ENCODE measurements at places on chromosomes 11 and 22.
A peak's percentile ranks its signal among the peaks of the same experiment; 100 is the strongest.

- DNase-seq, result no peak
These were observed 8.3 kb downstream of the CD81 start for GRCh38 chr11:2385156-2386151.

DNA sequence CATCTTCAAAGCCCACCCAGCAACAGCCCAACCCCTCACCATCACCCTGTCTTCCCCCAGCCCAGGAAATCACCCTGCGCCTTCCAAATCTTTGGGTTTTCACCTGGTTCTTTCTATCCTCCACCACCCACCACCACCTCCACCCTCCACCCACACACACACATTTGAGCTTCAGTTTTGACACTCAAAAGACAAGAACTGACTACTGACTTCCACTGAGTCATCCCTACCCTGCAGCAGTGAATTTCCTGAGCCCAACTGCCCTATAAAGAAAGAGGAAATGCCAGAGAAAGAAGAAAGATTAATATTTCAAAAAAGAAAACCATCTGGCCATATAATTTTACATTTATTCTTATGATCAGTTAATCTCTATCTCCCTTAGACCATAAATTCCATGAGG, 137.5 kb downstream of the CHST1 start:
- DNase-seq, result peak; percentile 5

GRCh38 chr22:22123960-22124278, 120.7 kb upstream of the VPREB1 start:
- DNase-seq, result no peak

DNA sequence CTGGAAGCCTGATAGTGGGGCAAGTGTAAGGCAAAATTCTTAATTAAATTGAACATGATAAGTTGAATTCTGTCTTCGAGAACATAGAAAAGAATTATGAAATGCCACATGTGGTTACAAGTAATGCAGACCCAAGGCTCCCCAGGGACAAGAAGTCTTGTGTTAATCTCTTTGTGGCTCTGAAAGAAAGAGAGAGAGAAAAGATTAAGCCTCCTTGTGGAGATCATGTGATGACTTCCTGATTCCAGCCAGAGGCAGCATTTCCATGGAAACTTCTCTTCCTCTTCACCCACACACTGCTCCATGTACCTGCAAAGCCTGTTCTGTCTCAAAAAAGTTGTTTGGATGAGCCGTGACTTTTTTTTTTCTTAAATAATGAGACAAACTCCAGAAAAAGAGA, 1.9 kb upstream of the TYR start:
- no peak for DNase-seq

DNA sequence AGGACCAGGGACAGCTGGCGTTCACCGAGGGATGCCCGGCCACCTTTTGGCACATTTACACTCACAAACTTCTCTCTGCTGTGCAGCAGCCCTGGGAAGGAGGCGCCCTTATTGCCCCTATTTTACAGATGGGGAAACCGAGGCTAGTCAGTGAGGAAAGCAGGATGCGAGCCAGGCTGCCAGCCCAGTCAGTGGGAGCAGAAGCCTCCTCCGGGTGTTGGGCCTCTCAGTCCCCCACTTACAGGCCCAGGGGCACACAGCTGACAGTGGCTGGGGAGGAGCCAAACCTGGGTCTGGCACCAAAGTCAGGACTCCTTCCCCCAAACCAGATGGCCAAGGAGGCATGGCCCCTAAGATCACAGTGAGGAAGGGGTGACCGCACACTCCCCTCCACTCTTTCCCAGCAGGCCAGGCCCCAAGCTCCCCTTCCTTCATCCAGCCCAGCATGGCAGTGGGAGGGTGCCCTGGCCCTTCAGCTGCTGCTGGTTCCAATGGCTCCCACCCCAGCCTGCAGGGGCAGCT, 121.4 kb upstream of the ANO1 start:
- DNase-seq, result no peak

DNA sequence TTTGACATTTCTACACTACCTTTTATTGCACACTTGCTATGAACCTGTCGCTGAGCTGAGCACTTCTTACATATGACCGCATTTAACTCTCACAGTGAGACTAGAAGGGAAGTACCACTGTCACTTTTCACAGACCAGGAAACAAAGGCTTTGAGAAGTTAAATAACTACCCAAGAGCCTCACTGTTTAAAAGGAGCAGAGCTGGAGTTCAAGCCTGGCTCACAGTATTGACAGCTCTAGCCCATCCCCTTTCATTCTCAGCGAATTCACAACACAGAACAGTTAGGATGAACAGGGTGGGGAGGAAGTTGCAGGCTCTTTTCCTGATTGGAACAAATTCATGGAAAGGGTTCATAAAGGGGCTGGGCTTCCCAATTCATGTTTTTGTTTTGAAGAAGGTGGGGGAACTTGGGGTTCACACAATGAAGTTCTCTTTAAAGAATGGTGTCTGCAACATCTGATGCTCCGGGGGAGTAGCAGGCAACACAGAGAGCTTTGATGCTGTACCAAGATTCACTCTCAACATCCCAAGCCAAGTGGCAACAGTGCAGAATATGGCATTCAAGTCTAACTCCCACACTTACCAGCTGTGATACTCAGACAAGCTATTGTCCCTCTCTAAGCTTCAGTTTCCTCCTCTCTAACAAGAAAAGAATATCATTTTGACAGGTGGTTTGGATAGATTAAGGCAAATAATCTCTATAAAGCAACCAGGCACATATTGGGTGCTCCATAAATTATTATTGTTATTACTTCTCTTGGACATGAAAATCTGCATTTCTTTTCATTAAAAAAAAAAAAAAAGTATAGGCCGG, 17.2 kb downstream of the SCGB1A1 start:
- no peak for DNase-seq

DNA sequence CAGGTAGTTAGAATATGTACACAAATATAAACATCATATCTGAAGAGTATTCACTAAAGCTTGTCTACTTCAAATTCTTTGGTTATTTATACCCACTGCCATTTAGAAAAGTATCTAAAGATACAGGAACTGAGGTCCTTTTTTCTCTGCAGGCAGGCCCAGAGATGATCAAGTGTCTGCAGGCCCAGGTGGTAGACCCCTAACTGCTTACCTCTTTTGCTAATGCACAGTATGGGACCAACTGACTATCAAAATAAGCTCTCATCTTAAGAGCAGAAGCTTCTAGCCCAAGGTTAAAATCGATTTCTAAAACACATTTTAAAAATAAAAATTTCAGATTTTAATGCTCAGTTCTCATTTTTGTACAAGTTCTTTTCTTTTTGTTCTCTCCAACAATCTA, 81.5 kb downstream of the APOL5 start:
- no peak for DNase-seq
